H7 (cell line): ENCODE measurements at places on chromosomes 7 and 10.

DNA sequence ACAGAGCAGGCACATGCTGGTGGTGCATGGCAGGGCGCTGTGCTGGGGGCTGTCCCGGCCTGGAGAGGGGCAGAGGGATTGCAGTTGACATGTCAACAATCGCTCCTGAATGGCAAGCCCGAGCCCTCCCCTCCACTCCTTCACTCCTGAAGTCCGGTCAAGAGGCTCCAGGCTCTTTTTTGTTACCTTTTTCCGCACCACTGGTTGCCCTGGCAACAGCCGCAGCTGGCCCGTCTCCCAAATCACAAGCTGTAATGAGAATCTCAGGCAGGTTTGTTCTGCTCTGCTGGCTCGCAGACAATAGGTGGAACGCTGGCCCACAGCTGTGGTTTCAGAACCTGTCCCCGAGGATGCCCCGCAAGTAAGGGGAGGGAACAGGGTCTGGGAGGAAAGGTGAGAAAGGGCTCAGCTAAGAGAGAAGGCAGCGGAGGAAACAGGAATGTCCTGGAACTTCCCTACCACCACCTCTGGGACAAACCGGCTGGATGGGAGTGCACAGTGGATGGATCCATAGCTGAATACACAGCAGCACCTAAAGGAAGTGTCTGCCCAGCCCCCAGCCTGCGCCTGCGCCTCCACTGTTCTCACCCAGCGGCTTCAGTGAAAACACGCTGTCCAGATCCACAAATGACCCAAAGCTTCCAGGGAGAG, 58.9 kb downstream of the CALML3 start:
- DNase-seq: peak; percentile 78

- peak; percentile 80 for DNase-seq
Measured at GRCh38 chr7:141073641-141074161, at the start of gene TMEM178B. Gene TMEM178B (plus strand): TSS chr7:141074064.

DNA sequence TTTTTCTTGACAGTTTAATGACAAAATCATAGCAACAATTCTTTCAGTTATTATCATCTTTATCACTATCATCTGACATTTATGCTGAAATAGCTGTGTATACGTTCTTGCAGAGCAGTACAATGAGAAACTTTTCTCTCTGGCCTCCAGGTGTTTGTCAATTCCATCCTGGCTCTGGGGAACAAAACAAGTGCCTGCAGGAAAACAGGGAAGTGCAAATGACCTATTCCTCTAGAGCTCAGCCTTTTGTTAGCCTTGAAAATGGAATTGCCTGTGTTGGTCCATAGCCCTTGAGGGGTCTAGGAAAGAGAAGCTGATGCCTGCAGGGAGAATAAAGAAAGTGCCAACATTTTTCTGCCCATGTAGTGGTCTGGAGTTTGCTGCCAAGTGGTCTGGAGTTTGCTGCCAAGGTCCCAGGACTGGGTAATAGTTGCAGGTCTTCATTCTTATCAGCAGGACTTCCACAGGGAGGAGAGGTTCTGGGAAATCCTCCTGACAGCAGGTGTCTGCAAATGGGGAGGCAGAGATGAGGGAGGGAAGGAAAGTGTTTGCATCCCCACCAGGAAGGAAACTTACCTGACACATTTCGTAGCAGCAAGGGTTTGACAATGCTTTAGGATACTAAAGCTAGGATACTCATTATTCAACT, 10.1 kb upstream of the CSTF2T start:
- DNase-seq: peak; percentile 20

- DNase-seq: peak; percentile 96
Measured at GRCh38 chr7:74453322-74454011, at the start of gene GTF2IRD1. Gene GTF2IRD1 (plus strand): TSS chr7:74453906. CDS start chr7:74508081, 54,175 bp downstream.

DNA sequence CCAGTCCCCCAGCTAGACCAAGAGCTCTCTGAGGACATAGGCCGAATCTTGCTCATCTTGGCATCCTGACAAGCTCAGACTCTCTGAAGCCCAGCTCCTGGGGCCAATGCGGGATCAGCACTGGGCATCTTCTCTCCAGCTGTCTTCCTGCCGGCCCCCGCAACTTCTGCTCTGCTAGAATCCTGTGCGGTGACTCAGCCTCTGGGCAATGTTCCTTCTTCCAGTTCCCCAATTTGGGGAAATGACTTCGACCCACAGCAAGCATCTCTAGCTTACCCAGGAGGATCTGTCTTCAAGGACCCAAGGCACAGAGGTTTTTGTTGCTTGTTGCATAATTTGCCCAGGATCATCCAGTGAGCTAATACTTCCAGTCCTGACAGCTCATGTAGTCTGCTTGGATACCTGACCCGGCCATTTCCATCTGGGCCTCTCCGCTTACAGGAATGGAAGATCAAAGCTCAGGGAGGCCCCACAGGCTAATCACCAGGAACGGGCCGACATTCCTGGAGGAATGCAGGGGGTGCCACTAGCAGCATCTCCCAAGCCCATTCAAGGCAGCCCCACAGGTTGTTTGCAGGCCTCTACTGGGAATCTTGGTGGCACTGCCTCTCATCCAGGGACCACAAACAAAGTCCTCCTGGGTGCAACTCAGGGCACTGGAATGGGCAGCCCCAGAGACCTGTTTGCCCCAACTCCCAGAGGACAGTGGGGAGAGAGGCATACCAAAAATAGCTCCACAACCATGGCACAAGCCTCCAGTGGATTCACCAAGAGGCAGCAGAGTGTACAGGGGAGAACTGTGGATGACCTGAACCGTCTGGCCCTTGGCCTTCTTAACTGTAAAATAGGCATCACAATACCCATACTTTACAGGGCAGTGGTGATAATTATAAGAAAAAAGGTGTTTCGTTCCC, 151.9 kb downstream of the NEURL1 start:
- no peak for DNase-seq

GRCh38 chr10:78720091-78720490, 348.7 kb upstream of the ZMIZ1 start:
- DNase-seq: no peak

DNA sequence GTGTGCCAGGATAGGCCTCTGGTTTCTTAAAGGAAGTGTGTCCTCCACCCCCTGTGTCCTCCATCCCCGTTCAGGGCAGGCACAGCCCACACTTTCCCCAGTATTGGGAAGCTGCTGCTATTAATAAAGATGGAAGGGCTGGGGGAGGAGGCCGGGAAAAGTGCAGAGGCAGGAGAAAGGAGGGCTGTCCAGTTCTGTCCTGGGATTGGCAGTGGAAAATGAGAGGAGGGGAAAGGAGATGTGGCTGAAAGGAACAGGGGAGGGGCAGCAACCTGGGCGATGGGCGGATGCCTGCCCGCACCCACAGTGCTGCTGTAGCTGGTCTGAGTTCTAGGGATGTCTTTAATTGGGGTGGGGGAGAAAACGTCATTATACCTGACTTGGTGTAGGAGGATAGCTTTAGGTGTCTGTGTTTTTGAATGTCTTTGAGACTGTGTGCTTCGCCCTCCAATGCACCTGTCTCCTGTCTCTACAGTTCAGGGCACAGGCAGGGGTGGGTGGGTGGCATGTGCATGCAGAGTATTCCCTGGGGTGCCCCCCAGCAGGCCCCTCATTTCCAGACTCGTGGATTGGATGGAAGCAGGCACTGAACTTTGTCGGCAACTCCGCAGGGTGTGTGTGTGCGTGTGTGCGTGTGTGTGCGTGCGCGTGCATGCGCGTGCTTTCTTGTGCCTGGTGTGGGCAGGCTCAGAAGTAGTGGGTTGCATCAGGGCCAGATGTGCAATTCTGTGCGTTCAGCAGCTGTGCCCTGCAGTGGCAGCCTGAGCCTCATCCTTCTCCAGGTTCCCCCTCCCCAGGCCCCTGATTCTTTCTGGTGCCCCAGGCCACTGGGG, 2.5 kb downstream of the TRIM8 start:
- DNase-seq: peak; percentile 45

GRCh38 chr10:74705358-74705980, 120.9 kb upstream of the KAT6B start:
- no peak for DNase-seq

- DNase-seq: no peak
Measured at GRCh38 chr7:133320891-133321290, 68.0 kb downstream of the EXOC4 start.

DNA sequence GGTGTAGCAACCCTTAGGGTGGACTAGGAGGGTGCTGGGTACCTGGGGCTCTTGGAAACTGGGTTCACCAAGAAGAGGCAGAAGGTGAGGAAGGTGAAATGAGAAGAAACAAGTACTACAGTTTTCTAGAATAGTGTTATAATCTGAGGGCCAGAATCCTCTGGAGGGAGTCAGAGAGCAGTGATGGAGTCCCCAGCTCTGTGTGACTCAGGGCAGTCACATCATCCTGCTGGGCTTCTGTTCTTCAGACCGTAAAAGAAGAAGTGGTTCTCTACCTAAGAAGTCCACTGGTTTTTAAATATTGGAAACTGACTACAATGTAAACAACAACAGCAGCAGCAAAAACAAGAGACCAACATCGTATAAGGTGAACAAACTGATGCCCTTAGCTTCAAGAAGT, 197.3 kb downstream of the PRPF18 start:
- DNase-seq: no peak

DNA sequence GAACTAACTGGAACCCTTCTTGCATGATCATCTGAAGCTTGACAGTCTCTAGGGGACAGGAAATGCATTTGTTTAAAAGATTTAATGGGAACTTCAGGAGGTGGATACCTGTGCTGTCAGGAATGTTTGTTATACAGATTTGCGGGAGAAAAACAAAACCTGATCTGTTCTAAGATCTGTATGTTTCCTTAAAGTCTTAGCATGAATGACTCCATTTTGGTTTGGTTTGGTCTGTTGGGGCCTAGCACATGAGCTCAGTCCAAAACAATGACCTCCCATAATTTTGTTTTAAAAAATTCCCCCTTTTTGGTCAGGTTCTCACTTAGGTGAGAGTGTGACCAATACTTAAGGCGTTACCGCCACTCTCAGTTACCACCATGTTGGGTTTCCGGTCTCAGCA, 138.7 kb downstream of the AKR1D1 start:
- DNase-seq: no peak

DNA sequence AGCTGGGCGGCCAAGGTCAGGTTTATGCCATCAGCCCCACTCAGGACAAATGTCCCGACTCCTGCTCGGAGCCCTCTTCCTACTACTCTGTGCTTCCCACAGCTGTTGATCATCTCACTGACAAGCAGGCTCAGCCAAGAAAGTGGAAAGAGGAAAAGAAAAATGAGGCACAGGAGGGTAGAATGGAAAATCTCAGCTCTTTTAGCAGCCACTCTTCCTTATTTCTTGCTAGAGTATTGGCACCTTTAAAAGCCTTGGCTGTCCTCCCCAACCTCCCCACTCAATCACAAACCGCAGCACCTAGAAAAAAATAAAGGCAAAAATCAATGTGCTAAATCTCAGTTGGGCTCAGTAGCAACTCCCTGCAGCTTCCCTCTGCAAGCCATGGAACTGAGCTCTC, 35.3 kb upstream of the AGK start:
- DNase-seq: no peak

- DNase-seq: peak; percentile 70
Measured at GRCh38 chr10:116766837-116767634, 24.7 kb upstream of the HSPA12A start.

DNA sequence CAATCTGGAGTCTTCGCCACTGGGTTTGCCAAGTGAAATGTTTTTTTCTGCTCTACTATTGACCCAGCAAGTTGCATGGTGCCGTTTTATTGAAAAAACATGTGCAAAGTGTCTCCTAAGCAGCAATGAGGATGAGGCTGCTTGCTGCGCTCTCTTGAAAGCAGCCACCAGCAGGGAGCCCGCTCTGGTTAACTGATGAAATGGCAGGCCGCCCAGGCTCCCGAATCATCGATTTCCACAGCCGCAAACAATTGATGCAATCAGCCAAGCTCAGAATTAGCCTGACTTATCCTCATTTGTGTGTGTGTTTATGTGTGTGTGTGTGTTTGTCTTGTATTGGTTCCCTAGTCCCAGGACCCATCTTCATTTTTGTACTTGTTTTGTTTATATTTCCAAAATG, 22.2 kb upstream of the LYZL1 start:
- DNase-seq: peak; percentile 37

GRCh38 chr10:37710831-37711616, 146.4 kb downstream of the ZNF248 start:
- no peak for DNase-seq

DNA sequence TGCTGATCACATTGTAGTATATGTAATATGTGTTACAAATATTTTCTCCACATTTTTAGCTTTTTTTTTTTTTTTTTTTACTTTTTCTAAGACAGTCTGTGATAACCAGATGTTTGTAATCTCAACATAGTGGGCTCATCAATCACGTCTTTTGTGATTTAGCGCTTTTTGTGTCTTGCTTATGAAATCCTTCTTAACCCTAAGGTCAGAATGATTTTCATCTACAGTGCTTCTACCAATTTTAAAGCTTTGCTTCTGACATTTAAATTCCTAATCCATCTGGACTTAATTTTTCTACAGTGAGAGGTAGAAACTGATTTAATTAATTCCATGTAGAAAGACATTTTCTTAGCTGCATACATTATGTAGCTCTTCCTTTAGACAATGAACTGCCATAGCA, 626.4 kb downstream of the TNS3 start:
- no peak for DNase-seq

DNA sequence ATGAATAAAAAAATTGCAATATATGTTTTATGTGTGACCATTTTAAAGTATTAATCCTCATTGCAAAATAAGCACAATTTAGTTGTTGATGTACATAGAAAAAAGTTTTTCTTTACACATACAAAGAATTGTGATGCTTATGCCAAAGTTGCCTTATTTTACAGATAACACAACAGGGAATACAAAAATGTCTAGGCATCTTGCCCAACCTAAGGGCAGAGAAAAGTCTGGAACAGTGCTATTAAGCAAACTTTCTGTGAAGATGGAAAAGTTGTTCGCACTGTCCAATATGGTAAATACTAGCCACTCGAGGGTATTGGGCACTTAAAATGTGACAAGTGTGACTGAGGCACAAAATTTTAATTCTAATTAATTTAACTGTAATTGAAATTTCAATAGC, 190.2 kb upstream of the HGF start:
- DNase-seq: no peak
